ENCODE measurements at places on chromosomes 2 and 18.

DNA sequence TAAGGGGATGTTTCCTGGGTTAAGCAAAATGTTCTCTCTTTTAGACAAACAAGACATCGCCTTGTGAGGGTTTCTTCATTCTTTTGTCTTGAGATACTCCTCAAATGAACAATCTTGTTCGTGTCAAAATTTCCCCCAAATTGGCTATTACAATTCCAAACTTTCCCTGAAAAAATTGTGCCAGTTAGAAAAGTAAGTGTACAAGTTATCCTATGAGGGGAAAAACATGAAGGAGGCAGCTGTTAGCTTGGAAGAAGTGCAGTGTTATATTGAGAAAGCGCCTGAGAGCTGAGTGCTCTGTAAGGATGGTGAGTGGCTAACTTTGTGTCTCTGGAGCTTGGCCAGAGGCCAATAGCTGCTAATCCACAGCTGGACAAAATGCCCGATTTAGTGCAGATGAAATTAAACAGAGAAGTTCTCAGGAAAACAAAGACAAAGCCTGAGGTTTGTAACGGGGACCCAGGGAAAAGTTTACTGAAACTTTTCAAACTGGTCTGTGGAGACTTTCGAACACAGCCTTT lies 14.1 kb upstream of the PLEKHH2 start:
- DNase-seq: no peak

DNA sequence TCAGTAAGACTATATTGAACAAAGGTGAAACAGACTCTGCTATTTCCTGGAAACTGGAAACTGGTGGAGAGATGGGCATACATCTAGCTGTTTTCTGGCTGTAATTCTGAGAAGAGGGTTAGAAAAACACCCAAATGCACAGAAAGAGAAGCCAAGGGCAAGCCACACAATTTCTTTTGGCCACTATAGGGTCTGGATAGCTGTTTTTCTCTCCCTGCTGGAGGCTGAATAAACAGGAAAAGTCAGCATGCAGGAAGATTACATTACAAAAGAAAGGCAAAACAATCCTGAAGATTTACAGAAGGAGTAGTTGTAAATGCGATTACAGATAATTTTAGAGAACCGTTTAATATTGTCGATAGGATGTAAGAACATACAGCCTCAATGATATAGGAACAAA lies 186.2 kb upstream of the REG3G start:
- no peak for DNase-seq

DNA sequence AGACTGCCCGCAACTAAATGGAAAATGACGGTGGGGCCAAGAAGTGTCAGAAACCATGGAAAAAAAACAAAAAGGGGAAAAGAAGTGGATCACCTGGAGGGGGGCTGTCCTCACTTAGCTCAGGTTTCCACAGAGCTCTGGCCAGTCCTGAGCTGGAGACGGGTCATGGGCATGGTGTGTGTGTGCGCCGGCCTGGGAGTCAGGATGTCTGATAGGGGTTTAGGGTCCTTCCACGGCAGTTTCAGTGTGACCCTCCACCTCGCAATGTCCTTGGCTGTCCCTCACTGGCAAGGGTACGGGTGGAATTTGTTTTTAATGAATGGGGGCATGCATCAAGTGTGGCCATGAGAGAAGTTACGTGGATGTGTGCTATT lies 133.2 kb upstream of the MEIS1 start:
- DNase-seq: no peak

DNA sequence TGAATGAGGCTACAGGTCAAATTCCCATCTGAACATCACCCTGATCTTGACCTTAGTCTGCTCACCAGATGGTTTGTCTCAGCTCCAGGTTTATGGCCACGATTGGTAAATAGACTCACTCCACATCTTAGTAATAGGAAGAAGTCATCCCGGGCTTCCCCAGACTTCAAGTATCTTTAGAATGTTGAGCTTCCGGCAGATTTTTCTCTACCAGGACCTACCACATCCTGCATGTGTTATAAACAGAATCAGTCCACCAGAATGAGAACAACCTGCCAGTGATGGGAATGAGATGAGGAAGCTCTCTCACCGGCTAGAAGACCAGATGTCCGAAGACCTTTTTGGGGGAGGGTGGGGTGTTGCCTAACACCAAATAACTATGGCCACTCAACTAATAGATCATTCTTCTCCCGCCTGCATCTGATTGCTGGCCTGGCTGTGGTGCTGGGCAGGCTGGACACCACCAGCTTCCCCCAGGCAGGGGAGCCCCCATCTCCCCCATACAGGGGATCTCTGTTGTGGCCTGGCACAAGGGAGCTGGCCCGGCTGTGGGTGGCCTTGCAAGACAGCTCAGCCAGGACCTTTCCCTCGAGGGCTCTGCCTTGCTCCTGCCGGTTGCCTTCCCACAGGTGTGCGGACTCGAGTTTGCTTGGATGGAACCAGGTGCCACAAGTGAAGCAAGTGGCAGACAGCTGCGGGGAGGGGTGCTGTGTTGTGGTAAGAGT lies 88.5 kb downstream of the SH3RF3 start:
- peak; percentile 49 for DNase-seq

DNA sequence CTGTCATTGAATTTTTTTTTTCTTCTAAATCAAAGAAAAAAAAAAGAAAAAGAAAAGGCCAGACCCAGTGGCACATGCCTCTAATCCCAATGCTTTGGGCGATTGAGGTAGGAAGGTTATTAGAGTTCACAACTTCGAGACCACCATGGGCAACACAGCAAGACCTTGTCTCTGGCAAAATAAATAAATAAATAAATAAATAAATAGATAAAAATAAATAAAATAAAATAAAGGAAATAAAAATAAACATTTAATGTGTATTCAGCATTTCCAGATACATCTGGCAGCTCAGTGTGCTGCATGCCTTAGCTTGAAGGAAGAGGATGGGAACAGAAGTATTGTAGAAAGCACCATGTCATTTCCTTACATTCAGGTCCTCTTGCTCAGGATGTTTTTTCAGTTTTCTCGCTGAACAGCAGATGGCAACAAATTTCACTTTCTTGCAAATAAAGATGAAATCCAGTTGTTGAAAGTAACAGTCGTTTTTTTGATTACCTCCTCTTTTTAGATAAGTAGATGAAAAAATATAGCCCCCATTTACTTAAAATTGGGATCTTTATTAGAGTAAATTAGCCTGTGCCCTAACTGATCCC lies 25.7 kb upstream of the FAM178B start:
- DNase-seq: peak; percentile 66

DNA sequence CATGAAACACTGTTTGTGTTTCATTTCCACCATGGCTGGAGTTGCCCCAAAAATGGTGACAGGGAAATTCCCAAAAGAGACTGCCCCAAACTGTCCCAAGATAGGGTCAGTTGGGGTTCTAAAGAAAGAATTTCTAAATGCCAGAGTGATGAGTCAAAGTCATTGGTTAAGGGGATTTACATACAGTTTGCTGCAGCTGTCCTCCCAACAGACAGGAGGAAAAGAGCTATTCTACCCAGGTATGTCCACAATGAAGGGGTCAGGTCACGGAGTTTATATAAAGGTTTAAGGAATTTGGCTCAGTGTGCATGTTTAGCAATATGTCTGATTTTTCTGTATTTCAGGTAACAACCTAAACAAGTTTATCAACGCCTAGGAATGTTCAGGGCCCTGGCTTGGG lies 344.1 kb downstream of the TDRD15 start:
- DNase-seq: no peak

DNA sequence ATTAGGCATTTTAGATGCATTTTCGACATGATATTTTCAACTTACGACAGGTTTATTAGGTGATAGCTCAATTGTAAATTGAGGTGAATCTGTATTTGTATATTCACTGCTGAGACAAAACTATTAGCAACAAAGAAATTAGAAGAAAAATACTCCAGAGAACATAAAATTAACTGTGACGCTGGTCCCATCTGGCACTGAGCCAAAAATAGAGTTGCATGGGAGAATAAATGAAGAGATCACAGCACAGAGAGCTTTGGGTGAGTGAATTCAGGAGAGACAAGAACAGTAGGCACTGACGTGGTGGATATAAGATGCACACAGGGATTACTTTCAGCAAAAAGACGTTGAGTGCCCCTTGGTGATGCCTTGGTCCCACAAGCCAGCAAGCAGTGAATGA lies 306.2 kb upstream of the RAB6C start:
- DNase-seq: no peak
